ENCODE measurements at places on chromosomes 2 and 18.

DNA sequence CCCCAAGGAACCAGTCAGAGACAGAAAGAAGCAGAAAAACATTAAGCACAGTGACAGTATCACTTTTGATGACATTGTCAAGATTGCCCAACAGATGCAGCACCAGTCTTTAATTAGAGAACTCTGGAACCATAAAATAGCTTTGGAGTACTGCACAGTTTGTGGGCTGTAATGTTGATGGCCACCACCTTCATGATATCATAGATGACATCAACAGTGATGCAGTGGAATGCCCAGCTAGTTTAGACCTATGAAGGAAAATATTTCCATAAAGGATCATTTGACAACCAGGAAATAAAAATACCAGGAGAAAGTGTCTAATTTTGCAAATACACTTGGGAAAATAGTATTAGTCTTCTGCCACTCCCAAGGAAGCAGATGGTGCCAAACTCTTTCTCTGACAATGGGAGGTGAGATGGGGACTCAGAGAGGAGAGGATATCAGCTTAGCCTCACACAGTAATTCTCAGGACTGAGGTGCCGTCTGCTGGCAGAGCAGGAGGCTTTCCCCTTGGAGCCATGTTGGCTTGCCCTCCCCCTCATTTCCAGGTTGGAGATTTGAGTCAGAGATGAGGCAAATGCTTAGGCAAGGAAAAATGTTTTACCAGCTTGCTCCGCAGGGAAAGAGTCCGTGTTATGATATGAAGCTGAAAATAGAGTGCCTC lies 107.5 kb upstream of the CELF4 start:
- DNase-seq = no peak

DNA sequence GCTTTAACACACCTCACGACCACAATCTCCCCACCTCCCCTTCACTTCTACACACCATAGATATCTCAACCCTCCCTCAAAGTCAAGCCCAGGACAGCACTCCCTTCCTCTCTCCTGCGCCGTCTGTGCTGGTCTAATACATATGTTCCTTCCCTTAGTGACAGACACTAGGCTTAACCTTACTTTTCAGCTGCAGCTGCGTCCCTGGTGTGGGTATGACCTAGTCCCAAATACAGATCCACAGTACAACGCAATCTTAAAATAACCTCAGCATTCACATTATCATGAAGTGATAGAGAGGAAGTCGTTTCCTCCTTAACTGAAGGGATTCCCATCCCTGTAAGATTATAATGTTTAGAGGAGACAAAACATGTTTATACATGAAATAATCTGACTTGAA lies 192.7 kb upstream of the TANK start:
- DNase-seq = no peak

- DNase-seq = no peak
These were observed 667.0 kb downstream of the TSN start for GRCh38 chr2:122422384-122422991.

GRCh38 chr2:182615036-182615435 lies 101.0 kb upstream of the DNAJC10 start:
- no peak for DNase-seq

DNA sequence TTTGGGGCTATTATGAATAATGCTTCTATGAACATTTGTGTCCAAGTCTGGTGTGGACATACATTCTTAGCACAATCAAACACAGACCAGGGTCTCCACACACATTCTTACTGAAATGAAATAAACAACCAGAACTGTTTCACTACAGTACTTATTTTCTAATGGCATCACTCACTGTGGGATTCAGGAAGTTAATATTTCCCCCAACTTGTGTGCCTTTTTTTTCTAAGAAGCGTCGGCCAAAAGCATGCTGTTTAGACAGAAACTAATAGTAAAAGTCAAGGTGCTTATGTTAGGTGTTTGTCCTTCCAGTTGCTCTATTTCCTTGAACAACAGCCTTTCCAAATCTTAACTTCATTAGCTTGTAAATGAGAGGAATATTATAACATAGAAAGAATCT lies 117.6 kb downstream of the DOCK10 start:
- no peak for DNase-seq

DNA sequence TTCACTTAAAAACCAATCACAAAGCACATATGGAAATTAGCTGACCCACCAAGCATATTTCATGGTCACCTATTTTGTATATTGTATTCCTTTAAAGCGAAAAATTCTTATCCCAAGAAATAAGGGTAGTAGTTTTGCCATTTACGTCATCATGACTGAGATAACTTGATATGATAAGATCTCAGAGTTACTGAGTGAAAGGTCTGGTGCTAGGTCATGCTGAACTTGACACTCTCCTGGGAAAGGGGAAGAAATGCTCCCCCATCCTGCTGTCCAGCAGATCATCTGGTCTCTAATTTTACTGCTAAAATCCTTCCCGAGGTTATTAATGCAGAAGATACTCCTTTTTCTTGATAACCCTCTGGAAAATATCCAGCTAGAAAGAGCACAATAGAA lies 78.3 kb downstream of the BCL2 start:
- no peak for DNase-seq

DNA sequence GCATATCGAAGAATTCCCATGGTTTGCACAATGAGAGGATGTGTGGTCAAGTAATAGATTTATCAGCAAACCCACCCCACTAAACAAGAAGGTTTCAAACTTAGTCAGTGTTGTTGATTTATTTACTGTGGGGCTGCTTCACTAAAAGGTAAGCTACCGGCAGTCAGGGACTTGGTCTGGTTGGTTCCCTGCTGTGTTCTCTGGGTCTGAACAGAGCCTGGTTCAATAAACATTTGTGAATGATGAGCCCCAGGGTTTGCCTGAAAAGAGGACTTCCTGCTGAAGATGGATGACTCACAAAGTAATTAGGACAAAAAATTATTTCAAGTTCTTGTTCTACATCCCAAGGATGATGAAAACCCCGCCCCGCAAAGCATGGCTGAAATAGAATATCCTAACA lies 108.3 kb downstream of the SPP2 start:
- no peak for DNase-seq

GRCh38 chr2:232567721-232568120 lies 17.2 kb downstream of the EIF4E2 start:
- DNase-seq = no peak

GRCh38 chr2:26742048-26742770 lies 21.9 kb upstream of the SLC35F6 start:
- no peak for DNase-seq

- no peak for DNase-seq
These were observed 358.1 kb downstream of the ERBB4 start for GRCh38 chr2:212180408-212181083.

GRCh38 chr2:16663121-16663905 lies 2.3 kb downstream of the CYRIA start:
- no peak for DNase-seq

DNA sequence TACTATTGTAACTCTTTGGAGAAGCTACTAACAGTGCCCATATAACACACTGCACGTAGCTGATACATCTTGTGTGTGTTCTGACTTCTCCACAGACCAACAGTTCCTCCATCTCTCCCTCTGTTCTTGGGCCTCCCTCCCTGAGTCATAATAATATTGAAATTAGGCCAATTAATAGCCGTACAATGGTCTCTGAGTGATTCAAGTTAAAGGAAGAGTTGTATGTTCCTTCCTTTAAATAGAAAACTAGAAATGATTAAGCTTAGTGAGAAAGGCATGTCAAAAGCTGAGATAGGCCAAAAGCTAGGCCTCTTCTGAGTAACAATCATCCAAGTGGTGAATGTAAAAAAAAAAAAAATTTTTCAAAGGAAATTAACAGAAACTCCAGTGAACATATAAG lies 828.4 kb upstream of the CHAC2 start:
- DNase-seq = no peak

GRCh38 chr2:239104800-239105199 lies 256.9 kb downstream of the TWIST2 start:
- DNase-seq = no peak

GRCh38 chr18:59681521-59682004 lies 15.7 kb downstream of the CCBE1 start:
- DNase-seq = no peak

DNA sequence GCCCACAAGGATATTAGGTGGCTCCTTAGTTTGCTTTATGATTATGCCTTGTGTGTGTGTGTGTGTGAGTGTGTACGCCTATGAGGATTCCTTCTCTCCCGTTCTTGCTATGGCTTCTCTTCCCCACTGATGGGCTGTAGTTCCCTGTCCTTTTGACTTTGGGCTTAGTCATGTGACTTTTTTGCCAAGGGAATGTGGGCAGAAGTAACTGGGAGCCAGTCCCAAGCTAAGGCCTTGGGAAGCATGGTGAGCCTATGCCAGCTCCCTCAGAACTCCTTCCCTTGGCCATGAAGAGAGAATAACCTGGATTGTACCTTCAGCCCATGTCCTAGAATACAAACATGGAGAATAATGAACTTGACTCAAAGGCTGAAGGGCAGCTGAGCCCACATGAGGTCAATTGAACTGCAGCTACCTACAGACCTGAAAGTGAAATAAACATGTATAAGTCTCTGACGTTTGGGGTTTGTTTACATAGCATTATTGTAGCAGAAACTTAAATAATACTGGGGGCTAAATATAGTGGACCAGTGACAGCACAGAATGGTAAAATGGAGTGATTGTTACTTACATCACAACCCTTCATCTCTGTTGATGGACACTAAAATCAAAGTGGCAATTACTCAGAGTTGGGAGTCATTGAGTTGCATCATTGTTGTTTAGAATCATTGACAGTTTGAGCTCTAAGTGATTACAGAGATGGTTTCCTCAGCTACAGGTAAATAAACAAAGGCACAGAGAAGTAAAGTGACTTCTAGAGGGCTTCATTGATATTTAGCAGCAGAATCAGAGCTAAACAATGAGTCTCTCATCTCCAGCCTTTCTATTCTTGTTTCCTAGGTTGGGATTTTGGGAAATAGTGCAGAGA lies 15.3 kb upstream of the IL36G start:
- DNase-seq = no peak

DNA sequence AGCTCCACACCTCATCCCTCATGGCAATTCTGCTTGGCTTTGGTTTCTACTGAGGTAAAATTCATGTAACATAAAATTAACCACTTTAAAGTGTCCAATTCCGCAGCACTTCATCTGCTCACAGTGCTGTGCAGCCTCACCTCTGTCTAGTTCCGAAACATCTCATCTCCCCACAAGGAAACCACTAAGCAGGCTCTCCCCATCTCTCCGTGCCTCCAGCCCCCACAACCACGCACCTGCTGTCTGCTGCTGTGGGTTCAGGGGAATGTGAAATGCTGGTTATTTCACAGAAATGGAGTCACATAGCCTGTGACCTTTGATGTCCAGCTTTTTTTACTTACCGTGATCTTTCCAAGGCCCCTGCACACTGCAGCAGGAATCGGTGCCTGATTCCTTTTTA lies 7.7 kb upstream of the GPC1 start:
- no peak for DNase-seq

GRCh38 chr2:188788621-188789020 lies 185.6 kb upstream of the COL3A1 start:
- no peak for DNase-seq

- no peak for DNase-seq
These were observed 5.3 kb upstream of the DCTN1 start for GRCh38 chr2:74385396-74385795.

DNA sequence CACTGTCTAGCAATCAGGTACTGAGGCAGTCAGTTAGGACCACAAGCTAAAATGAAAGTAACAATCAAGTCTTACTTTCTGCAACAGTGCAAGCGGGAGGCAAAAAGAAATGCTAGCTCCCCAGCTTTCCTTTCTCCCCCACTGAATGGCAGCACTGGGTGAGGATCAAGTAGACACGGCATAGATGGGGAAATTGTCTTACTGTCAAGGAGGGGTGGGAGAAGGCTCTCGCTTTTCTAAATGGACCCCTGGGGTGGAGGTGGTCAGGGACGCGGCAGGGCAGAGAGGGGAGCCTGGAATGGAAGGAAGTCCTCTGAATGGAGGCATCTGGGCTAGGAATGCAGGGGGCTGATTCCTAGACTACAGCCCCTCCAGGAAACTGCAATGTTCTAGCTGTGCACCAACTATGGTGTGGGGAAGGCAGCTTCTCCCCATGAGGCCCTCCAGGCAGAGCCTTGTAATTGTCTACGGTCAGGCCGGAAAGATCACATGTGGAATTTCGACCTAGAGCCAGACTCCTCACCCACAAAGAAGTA lies 24.3 kb downstream of the METTL8 start:
- DNase-seq = no peak

GRCh38 chr2:133500917-133501316 lies 67.3 kb downstream of the NCKAP5 start:
- DNase-seq = no peak

DNA sequence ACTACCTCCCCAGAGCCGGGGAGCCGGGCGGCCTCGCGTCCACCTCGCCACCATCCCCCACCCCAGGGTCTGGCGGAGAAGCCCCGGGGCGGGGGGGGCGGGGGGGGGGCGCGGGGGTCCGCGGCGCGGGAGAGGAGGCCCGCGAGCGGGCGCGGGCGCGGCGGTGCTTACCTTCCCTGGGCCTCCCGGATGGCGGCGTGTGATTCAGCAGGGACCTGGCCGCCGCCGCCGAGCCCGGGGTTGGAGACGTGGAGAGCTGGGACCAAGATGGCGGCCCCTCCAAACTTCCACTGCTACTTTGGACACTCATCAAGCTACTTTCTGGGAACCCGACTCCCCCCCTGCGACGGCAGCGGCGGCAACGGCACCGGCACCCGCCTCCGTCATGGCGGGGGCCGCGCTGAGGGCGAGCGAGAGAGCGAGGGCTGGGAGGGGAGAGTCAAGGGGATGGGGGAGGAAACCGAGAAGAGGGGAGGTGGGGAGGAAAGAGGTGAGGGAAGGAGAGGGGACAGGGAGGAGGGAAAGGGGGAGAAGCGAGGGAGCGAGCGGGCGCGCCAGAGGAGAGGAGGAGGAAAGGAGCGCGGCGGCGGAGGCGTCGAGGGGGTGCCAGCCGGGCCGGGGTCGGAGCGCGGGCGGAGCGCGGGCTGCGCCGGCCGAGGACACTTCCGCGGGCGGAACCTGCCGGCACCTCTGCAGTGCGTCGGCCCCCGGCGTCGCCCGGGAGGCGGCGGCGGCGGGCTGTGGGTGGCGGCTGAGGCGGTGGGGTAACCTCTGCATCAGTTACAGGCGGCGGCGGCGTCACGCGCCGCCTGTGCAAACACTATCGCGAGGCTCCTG lies at the start of gene TLK1:
Gene TLK1 (minus strand): TSS at position 775 of the 837 bp plus-strand sequence. CDS start 465 bp downstream, at position 310.
- peak; percentile 65 for DNase-seq

GRCh38 chr18:62485684-62486083 lies 37.1 kb upstream of the ZCCHC2 start:
- no peak for DNase-seq

DNA sequence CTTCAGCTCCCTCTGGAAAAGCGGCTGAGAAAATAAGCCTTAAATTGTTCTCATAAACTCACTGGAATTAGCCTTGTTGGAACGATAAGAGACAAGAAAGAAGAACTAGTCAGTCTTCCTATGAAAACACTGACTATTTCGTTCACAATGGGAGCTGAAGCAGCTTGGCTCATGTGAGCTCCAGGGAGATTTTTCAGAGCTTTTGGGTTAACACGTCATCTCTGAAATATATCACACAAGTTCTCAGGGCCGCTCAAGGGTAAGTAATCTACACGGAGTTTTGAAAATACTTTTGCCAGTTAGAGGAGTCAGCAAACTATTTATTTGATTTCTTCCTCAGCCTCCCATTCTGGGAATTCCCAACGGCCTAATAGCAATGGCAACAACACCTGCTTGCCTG lies 316.2 kb upstream of the MGAT5 start:
- DNase-seq = no peak
